Activated CD8-positive, alpha-beta memory T cell treated with anti-CD3 and anti-CD28 coated beads for 36 hours (primary cell): ENCODE measurements at places on chromosomes 13 and 19. TPM values are rescaled to one million over a fixed set of nuclear protein-coding genes. Genes with fewer than 3 reads are reported as not detected.

The USPL1 gene
- 16.9 TPM for total RNA-seq

The SMIM44 gene
- total RNA-seq, result not detected

The MEIS3 gene
- total RNA-seq, result not detected

The ADM5 gene
- 7.3 TPM for total RNA-seq

The LILRA1 gene
- total RNA-seq, result not detected

The C2CD4C gene
- total RNA-seq, result not detected

The PLA2G4C gene
- 1.9 TPM for total RNA-seq

The GRK1 gene
- total RNA-seq, result 0.19 TPM

The OR10H1 gene
- not detected for total RNA-seq

The ZGLP1 gene
- 3.7 TPM for total RNA-seq

The EBI3 gene
- 8.4 TPM for total RNA-seq
